ENCODE measurements at places on chromosomes 13 and 19.

DNA sequence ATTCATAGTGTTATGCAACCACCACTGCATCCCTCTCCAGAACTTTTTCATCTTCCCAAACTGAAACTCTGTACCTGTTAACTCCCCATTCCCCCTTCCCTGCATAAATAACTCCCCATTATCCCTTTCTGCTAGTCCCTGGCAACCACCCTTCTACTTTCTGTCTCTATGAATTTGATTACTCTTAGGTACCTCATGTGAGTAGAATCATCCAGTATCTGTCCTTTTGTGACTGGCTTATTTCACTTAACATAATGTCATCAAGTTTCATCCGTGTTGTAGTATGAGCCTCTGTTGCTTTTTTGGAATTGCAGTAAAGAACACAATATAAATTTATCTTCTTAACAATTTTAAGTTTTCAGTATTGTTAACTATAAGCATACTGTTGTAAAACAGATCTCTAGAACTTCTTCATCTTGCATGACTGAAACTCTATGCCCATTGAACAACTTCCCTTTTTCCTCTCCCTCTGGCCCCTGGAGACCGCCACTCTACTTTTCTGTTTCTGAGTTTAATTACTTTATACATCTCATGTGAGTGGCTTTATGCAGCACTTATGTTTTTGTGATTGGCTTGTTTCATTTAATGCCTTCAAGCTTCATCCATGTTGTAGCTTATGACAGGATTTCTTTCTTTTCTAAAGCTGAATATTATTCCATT is 87.3 kb upstream of the ABCC4 start:
- no peak for DNase-seq

GRCh38 chr13:38667526-38668109 is 19.3 kb upstream of the FREM2 start:
- no peak for DNase-seq

DNA sequence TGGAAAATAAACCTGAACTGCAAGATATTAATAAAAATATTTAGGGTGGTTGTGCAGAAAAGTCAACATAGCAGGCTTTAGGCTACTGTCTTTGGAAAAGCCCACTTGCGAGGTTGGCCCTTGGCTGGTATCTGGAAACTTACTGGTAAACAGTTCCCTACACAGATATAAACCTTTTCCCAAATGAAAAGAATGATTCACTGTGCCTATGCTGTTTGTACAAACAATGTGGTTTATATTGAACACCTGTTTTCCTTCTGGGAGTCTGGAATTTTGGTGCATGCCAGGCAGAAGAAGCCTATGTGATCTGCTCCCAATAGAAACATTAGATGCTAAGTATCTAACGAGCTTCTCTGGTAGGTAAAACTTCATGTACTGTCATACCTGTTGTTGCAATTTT is 29.7 kb upstream of the SOHLH2 start:
- no peak for DNase-seq

GRCh38 chr13:112205990-112206389 is 139.0 kb downstream of the SOX1 start:
- DNase-seq, result no peak

DNA sequence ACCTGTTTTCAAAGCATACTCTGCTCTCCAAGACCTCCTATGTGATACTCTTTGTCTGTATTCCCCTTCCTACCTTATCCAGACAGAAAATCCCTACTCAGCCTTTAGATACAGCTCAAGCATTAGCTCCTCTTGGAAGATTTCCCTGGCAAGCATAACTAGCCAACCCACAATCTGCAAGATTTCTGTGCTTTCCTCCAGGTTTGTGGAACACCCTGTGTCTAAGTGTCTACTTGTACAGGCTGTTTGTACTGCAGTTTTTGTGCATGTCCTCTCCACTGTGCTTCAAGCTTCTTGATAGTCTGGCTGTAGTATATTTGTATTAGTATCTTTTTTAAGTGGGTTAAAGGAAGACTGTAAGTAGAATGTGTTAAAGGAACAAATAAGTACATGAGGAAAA is 203.7 kb downstream of the RFC3 start:
- DNase-seq, result no peak

DNA sequence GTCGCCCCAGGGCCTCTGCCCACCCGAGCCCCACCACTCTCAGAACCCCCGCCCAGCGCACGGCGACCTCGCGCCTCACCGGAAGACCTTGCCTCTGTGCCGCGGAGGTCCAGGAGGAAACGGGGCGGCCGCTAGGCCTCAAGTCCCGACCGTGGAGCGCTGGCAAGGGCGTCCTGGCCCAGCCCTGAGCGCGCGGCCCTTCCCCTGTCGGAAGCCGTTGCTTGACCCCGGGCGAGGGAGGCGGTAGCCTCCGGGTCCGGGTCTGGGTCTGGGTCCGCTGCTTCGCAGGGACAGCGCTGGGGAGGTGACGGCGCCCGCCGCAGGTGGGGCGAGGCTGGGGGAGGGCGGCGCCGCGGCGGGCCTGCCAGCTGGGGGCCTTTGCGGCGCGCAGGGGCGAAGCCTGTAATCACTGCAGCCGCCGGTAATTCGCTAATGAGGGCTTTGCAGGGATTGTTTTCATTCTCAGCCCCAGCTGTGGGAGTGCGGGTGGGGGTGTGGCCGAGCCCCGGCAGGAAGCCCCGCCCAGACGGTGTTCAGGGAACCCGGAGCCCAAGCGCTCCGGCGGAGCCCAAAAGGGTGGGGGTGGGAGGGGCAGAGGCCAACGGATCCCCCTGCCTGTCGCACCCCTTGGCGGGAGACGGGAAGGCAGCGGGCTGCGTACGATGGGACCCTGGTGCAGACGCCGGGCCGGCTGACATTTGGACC is 8.6 kb downstream of the C19orf25 start:
- peak; percentile 77 for DNase-seq

DNA sequence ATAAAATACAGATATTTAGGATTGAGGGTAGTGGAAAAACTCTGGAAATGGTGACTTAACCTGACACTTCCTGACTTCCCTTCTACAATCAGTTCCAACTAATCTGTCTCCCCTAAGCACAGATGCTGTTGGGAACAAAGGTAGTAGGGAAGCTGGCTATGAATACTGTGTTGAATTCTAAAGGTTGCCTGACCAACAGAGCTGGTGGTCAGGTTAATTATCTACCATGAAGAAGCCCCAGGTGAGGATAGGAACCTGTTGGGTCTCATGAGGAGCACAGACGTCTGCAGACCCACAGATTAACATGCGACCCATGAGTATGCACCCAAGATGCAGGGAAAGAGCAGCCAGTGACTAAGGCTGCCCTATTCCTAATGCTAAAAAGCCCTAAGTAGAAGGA is 172.3 kb downstream of the DIAPH3 start:
- no peak for DNase-seq

- DNase-seq, result peak; percentile 22
These were observed 1.4 kb downstream of the ARHGEF18 start for GRCh38 chr19:7349961-7350711.

GRCh38 chr13:104984296-104984818 is 1551.1 kb downstream of the EFNB2 start:
- peak; percentile 22 for DNase-seq

DNA sequence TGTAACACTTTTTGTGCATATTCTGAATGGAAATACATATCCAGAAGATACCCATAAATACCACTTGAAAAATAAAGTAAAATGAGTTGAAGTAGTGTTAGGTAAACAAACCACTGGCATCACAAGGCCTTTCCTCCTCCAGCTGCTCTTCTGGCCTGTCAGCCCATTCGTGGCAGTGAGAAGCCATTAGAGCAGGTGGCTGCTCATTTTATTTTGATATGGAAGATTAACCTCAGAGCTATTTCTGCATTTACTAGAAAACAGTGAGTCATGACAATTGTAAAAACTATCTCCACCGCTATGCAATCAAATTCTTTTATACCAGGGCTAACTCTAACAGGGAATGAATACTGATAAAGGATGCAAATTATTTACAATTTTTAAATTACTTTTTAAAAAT is 2898.1 kb downstream of the PCDH9 start:
- DNase-seq, result no peak

DNA sequence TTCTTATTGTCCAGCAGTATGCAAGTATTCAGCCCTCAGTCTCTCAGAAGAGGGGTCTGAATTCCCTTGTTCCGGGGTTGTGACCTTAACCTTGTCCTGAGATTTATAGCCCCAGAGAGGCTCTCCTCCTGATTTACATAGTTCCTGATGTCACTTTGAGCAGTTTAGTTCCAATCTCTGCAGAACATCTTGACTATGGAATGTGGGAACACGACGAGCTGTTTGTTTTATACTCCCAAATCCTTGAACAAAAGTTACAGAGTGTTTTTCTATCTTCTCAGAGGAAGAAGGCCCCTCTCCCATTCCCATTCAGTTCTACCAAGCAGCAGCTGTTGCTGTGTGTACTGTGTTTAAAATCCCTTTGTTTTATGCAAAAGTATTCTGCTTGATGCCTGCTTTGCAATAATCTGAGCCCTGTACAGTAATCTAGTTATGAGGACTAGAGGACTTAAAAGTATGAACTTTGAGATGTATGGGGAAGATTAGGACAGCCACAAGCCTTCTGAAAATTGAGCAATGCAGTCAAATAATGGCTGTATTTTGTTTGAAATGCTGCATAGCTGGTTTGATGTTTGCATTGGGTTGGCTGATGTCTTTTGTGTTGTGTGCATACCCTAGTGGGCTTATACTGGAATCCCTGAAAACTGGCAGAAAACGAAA is 74.7 kb downstream of the KL start:
- no peak for DNase-seq

DNA sequence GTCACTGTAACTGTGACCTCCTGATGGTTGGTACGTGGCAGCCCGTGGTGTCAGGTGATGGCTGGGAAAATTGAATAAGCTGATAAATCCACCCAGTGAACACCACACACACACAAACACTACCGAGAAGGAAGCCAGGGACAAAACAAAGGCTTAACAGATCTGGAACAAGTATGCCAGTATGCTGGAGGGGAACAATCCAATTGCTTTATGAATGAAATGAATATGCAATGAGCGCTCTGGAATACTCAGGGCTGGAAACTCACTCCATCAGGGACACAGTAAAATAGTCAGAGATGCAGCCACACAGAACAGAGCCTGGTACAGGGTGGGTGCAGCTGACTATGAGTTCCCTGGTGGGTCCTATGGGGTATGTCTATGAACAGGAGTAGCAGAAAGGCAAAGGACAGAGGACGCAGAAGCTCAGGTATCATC is 16.7 kb downstream of the TMTC4 start:
- no peak for DNase-seq

DNA sequence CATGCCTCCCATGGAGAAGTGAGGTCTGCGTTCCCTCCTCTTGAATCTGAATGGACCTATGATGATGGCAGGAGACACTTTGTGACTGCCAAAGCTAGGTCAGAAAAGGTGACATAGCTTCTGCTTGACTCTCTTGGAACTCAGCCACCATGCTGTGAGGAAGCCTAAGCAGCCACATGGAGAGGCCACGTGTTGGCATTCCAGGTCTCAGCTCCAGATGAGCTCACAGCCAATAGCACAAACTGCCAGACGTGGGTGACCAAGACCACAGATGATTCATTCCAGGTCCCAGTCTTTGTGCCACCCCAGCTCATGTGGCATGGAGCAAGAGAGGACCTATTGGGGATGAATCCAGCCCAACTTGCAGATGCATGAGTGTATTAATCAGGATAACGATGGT is 8.7 kb upstream of the GGACT start:
- DNase-seq, result no peak

GRCh38 chr13:84609716-84610115 is 727.4 kb upstream of the SLITRK1 start:
- no peak for DNase-seq

DNA sequence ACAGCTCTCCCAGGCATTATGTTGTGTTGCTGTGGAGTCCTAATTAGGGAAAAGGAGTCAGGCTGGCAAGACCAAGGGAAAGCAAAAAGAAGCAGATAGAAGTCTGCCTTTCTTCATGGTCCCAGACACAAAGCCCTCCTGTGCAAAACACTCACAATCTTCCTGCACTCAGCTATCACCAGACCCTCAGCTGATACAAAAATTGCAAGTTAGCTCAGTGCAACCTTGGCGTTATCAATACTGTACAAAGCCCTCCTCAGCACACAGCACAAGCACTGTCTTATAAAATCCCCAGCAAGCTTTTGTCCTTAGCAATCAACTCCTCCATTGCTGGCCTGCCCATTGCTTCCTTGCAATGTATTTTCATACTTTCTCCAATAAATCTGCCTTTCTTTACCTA is 3.2 kb downstream of the OR7C2 start:
- no peak for DNase-seq

DNA sequence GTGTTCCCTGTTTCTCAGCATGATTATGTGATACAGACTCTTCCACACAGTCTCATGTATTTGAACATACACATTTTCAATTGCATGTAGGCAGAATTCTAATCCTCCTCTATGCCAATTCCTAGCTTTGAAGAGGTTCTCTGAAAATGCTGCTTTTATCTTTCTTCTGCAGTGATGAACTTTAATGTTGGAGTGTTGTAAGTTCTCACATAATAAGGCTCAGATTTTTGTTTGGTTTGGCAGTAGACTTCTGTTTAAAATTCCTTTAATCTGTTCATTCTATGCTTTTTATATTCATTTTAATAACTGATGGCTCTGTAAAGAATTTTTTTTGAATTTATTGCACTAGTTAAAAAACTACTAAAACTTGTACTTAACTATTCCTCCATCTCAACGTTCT is 225.8 kb downstream of the GGACT start:
- no peak for DNase-seq

- peak; percentile 23 for DNase-seq
These were observed 3.4 kb upstream of the FFAR3 start for GRCh38 chr19:35354898-35355297.

DNA sequence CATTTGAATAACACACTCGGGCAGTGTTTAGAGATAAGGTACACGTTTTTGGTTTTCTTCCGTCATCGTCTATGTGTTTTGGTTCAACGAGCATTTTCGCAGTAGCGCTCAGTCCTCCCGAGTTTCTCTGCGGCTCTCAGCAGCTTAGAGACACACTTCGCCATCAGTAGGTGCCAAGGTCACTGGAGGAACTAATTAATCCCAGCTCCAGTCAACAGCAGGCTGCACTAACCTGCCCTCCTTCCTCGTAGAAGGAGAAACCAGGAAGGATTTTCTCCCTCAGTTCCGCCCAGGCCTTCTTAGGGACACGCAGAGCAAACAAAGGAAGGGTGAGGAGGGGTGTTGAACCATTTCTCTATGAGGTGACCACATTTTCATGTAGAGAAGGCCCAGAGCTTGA is 12.6 kb downstream of the MBNL2 start:
- no peak for DNase-seq

DNA sequence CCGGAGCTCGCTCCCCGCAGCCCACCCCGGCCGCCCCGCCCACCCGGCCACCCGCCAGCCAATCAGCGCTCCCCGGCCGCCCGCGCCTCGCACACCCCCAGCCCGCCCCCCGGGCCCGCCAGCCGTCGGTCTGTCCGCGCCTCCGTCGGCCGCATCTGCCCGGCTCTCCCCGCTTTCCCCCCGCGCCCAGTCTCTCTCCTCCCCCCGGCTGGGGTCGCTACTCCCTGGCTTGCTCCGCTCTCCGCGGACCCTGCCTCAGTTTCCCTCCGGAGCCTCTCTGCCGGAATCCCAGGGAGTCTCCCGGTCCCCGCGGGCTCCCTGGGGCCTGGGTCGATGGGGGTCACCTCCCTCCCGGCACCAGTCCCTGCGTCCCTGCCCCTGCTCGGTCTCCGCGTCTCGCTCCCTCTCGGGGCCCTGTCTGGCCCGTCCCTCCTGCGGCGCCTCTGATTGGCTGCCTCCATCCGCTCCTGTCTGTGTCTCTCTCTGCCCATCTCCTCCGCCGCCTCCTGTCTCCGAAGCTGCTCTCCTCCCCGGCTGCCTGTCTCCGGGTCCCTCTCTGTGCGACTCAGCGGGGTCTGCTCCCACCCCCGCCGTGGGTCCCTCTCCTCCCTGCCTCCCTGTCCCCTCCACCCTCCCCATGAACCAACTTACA is 484 bp downstream of the IL11 start:
- DNase-seq, result no peak

GRCh38 chr13:105232439-105232838 is 1303.0 kb downstream of the EFNB2 start:
- DNase-seq, result no peak

- no peak for DNase-seq
These were observed 63.1 kb downstream of the SLITRK1 start for GRCh38 chr13:83819156-83819555.
